ENCODE measurements at places on chromosomes 1 and 21. TPM values are rescaled to one million over a fixed set of nuclear protein-coding genes. Genes with fewer than 3 reads are reported as not detected.

Gene NRAS
- total RNA-seq = 19.4 TPM

Gene RYR2
- 0.49 TPM for total RNA-seq

DNA sequence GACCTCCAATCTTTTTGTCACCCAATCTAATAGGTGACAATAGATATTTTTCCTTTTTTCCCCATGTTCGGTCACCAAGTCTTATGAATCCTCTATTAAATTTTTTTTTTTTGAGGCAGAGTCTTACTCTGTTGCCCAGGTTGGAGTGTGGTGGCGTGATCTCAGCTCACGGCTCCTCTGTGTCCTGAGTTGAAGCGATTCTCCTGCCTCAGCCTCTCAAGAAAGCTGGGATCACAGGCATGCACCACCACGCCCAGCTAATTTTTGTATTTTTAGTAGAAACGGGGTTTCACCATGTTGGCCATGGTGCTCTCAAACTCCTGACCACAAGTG is 42.5 kb upstream of the MTF1 start:
- no peak for DNase-seq

DNA sequence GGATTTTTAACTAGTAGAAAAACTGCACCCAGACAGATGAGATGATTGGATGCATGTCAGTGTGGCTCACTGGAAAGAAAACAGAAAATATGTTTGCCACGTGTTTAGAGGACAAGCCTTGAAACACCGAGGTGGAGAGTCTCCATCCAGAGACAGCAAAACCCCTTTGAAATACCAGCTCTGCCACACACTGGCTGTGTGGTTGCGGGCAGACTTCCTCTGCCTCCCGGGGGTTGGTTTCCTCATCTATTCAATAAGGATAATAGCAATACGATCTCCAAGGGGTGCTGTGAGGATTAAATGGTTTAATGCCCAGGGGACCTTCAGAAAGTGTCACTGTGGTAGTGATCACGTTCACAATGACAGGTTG is 67.2 kb upstream of the PARP1 start:
- no peak for DNase-seq

Data from sciatic nerve (tissue), 2 donors.